ENCODE measurements at places on chromosomes 7 and 10. TPM values are rescaled to one million over a fixed set of nuclear protein-coding genes. Genes with fewer than 3 reads are reported as not detected.

DNA sequence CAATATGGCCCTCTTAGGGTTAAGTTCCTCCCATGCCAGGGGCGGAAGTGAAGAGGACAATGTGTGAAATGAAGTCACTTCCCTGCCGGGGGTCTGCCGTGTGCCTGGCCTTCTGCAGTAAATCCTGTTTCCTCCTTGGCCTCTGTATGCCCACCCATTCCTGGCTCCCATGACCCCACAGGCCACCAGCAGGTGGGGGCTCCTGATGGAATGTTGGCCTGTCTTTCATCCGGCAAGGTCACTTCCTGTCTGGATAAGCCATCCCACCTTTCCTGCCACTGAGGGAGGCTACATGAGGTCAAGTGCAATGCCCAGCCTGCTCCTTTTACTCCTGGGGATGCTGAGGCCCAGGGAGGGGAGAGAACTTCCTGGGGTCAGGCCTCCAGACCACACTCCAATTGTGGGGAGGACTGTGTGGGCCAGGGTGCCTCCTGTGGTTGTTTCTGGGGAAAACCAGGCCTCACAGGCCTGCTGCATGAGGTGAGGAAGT, 22.3 kb downstream of the PALD1 start:
- H3K4me1 ChIP-seq = no peaks in the 10 kb centered on the region
- DNase-seq = no peak
- peak overlapping the region; percentile 27 for H3K27ac ChIP-seq
- no peak overlapping the region for H3K4me3 ChIP-seq

DNA sequence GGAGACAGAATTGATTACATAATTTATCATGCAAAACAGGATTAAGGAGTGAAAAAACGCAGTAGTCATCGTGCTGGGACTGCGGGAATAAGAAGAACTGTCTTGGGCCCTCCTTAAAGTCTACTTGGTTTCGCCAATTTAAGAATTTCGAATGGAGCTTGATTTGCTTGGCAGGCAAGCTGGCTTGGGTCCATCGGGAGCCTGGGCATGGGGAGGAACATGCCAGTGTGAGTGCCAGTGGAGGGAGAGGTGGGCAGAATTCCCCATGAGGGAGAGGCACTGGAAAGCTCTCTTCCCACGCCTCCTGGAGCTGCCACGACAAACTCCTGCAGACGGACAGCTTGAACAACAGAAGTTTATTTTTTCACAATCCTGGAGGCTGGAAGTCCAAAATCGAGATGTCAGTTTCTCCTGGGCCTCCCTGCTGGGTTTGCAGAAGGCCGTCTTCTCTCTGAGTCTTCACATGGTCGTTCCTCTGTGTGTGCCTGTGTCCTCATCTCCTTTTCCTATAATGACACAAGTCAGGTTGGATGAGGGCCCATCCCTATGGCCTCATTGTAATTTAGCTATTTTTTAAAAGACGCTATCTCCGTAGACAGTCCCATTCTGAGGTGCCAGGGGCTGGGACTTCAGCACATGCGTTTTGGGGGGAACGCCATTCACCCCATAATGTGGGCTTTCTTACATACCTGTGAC, 528.7 kb upstream of the DPP6 start:
- H3K27me3 ChIP-seq = no peaks in the 10 kb centered on the region
- no peaks in the 10 kb centered on the region for H3K36me3 ChIP-seq
- no peaks in the 10 kb centered on the region for H3K4me1 ChIP-seq
- DNase-seq = no peak
- H3K27ac ChIP-seq = no peak overlapping the region

GDF2 gene
- total RNA-seq = 26.9 TPM

GRCh38 chr7:134750083-134751062, 29.1 kb upstream of the CALD1 start:
- peak; percentile 86 for DNase-seq
- H3K36me3 ChIP-seq = no peaks in the 10 kb centered on the region
- no peaks in the 10 kb centered on the region for H3K27me3 ChIP-seq
- H3K4me3 ChIP-seq = no peak overlapping the region
- H3K27ac ChIP-seq = no peak overlapping the region

- no peak overlapping the region for H3K4me3 ChIP-seq
- H3K27ac ChIP-seq = no peak overlapping the region
- peaks cover 27% of the 10 kb centered on the region for H3K36me3 ChIP-seq
- H3K4me1 ChIP-seq = no peaks in the 10 kb centered on the region
- DNase-seq = no peak
- H3K27me3 ChIP-seq = no peaks in the 10 kb centered on the region
These were observed 15.9 kb downstream of the NT5C2 start for GRCh38 chr10:103177123-103177522.

AS3MT gene
- total RNA-seq = 38.1 TPM

C10orf143 gene
- 0.67 TPM for total RNA-seq

- no peak overlapping the region for H3K4me3 ChIP-seq
- DNase-seq = no peak
- peaks cover 49% of the 10 kb centered on the region for H3K36me3 ChIP-seq
- no peak overlapping the region for H3K27ac ChIP-seq
These were observed 35.4 kb downstream of the BNIP3 start for GRCh38 chr10:131946321-131946751.

DNA sequence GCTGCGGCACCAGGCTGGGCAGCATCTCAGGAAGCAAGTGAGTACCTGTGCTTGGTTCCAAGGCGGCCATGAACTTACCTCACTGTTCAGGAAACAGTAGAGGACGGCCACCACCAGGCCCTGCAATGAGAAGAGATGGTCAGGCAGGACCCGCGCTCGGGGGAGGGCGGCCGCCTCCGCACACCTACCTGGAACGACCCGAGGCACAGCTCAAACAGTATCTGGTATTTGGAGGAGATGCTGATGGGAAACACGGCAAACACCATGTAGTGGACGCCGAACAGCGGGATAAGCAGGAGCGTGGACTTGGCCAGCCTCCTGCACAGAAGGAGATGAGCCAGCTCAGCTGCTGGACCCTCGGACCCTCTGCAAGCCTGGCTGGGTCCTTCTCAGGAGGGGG, 112.9 kb downstream of the VIPR2 start:
- H3K36me3 ChIP-seq = no peaks in the 10 kb centered on the region
- H3K27me3 ChIP-seq = no peaks in the 10 kb centered on the region
- H3K4me1 ChIP-seq = peaks cover 3% of the 10 kb centered on the region
- H3K4me3 ChIP-seq = no peak overlapping the region

GRCh38 chr10:80204677-80205476, 460 bp downstream of the ANXA11 start:
- H3K27ac ChIP-seq = peak overlapping the region; percentile 90
- DNase-seq = peak; percentile 51
- H3K27me3 ChIP-seq = no peaks in the 10 kb centered on the region
- H3K36me3 ChIP-seq = no peaks in the 10 kb centered on the region

GRCh38 chr10:131012641-131012985, 298.9 kb downstream of the TCERG1L start:
- peaks cover 4% of the 10 kb centered on the region for H3K27me3 ChIP-seq
- H3K4me1 ChIP-seq = no peaks in the 10 kb centered on the region
- no peak for DNase-seq
- no peak overlapping the region for H3K27ac ChIP-seq
- H3K36me3 ChIP-seq = no peaks in the 10 kb centered on the region

TMEM139 gene
- total RNA-seq = 3.0 TPM

DNA sequence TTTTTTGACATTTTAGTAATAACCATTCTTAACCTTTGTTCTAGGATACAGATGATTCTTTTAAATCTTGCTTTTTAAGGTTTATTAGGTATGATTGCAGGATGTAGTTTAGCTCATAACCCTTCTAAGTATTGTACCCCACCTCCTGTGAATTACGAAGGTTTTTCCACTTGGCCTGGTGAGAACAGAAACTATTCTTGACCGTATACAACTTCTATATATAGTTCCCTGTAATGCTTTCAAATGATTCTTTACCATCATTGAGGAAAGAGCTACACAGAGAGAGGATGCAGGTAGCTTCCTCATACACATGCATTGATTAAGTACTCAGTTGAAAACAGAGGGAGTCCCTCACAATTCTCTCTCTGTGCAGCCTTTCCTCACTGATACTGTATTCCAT, 86.3 kb downstream of the PALS2 start:
- no peak for DNase-seq
- no peak overlapping the region for H3K27ac ChIP-seq
- no peaks in the 10 kb centered on the region for H3K4me1 ChIP-seq
- no peak overlapping the region for H3K4me3 ChIP-seq
- no peaks in the 10 kb centered on the region for H3K27me3 ChIP-seq

All from liver (tissue), 10 donors.